GM23338 (cell line): ENCODE measurements at places on chromosomes 3 and 15. TPM values are rescaled to one million over a fixed set of nuclear protein-coding genes. Genes with fewer than 3 reads are reported as not detected.

DNA sequence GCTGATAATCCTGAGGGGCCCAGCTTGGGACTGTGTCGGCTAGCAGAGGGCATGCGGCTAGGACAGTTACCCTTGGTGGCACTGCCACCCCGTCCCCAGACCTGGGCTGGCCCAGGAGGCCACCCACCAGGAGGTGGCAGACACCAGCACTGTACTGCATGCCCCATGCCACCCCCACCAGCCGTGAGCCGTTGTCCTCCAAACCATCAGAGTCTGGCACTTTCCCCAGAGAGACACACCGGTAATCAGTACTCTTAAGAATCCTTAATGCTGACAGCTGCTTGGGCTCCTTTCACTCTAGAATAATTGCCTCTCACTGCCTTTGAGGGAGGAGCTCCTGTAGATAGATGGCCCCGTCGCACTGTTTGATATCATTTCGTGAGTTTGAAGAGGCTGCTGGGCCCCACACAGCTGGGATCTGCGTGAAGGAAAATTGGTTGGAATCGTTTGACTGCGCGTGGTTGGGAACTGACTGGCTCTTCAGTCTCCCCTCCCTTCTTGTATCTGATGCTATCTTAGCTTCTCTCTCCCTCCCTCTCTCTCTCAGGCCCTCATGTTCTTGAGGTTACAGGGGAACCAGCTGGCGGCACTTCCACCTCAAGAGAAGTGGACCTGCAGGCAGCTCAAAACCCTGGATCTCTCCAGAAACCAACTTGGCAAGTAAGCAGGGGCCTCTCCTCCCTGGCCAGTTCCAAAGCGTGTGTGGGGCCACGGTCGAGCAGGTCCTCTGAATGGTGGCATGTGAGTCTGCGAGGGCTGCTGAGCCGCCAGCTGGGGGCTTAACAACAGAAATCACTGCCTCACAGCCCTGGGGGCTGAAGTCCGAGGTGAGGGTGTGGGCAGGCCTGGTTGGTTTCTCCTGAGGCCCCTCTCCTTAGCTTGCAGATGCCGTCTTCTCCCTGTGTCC, 94.9 kb downstream of the LRRK1 start:
- DNase-seq, result no peak

DNA sequence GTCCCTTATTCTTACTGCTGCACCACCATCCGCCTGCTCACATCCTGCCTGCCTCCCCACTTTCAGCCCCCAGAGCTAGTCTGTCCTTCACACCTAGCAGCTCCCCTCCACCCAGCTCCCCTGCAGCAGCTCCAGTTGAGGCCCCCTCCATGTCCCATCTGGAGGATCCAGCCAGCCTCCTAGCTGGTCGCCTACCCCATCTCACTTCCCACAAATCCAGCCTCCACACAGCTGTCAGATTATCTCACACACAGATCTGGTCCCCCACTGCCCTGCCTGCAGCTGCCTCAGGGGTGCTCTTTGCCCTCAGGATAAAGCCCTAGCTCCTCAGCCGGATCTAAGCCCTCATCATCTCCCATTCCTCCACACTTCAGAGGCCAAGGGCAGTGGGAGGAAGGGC, 8.8 kb upstream of the SEMA7A start:
- no peak for DNase-seq

DNA sequence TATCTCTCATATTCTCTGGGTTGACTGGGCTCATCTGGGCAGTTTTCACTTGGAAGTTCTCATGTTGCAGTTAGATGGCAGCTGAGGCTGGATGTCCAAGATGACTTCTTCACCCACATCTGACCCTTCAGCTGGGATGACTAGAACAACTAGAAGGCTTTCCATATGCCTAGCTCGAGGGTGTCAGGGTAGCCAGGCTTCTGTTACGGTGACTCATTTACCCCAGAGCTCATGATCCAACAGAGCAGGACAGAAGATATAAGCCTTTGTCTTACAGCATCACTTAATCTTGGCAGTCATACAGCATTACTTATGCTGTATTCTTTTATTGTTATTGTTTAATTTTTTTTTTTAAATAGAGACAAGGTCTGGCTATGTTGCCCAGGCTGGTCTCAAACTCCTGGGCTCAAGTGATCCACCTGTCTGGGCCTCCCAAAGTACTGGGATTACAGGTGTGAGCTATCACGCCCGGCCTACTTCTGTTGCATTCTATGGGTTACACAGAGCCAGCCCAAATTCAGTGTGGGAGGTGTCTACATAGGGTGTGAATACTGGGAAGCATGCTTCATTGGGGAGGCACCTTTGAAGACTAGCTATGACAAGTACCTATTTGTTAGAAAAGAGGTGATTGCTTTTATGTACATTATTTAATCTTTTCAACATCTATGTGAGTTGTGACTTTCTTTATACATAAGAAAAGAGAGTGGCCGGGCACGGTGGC, 10.7 kb downstream of the HMCES start:
- no peak for DNase-seq

DNA sequence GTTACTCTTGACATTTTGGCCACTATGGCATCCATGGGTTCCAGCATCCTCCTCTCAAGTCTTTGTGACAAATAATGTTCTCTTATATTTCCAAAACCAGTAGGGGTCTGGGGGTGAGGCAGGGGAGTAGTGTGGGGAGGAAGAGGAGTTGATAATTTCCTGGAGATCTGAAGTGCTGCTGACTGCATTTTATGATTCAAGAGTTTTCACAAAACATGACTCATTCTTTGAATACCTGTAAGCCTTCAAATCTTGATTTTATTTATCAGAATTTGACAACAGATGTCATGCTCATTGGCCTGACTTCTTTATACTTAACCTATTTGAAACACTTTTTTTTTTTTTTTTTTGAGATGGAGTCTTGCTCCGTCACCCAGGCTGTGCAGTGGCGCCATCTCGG, 98.8 kb upstream of the PLXND1 start:
- DNase-seq, result no peak

- DNase-seq, result peak; percentile 24
Measured at GRCh38 chr3:129058441-129059200, 2.0 kb upstream of the GP9 start.

- no peak for DNase-seq
Measured at GRCh38 chr15:60960517-60960916, 268.6 kb downstream of the RORA start.

GRCh38 chr3:64039981-64040733, 16.9 kb upstream of the PSMD6 start:
- no peak for DNase-seq

GRCh38 chr3:55164876-55165275, 237.0 kb upstream of the LRTM1 start:
- DNase-seq, result no peak

- DNase-seq, result no peak
Measured at GRCh38 chr3:11465744-11466616, 177.7 kb downstream of the VGLL4 start.

DNA sequence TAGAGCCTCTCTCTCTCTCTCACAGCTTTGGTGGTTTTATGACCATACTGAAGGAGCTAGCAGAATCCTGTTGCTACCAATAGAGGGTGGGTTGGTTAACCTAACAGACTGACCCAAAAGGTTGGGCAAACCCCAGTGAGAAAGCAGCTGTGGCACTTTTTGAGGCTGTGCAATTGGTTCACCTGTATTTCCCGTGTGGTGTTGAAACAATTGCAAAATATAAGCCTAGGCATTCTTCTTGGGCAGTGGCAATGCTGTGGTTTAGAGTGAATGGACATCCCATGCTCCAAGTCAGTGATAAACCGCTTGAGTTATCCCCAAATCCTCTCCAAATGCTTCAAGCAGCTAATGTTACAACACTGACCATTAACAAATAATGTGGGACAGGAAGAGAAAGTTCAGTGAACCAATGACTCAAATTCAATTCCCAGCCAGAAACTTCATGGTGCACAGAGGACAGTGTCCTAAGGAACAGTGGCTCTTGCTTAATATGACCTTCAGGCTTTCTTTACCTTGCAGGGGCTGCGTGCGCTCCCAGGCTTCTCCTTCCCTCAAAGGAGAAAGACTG, 261.9 kb upstream of the ICE2 start:
- no peak for DNase-seq

GRCh38 chr3:64238971-64239667, 13.9 kb upstream of the PRICKLE2 start:
- peak; percentile 89 for DNase-seq

DNA sequence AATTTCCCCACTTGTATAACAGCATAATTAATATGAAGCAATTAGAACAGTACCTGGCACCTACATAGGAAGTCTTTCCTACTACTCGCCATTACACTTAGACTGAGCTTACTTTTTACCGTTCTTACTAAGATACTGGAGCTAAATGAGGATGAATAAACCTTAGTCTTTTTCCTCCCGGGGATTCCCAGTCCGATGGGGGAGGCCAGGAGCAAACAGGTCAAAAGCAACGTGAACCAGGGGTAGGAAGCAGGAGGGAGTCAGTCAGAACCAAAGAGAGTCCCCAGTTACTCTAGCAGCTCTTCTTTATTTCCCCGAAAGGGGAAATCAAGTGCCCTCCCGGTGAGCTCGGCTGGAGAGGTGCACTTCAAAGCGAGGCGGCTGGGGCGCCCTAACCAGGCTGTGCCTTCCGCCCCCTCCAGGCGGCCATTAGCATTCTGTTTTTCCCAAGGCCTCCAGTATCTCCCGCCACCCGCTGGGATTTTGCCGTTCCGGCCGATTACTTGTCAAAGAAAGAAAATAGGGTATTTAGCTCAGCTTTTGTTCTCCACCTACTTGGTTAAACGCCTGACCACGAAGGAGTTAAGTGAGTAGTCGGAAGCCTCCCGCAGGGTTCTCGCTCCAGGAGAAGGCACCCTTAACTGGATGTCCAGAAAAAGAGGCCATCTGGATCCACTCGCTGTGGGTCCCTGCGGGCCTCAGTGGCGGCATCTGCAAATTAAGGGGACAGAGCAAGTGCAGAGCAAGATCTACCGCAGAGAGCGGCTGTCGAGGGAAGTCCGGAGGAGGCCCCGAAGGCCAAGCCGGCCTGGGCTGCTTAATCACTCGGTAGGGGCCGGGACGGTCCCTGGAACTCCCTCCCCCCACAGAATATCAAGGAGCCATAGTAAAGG, 6.3 kb upstream of the EOMES start:
- DNase-seq, result peak; percentile 96

GRCh38 chr3:141059816-141060215, 8.7 kb downstream of the SPSB4 start:
- no peak for DNase-seq

- no peak for DNase-seq
Measured at GRCh38 chr3:25424614-25425013, 3.4 kb upstream of the RARB start.

- no peak for DNase-seq
Measured at GRCh38 chr3:145248928-145249327, 912.1 kb downstream of the PLOD2 start.

GRCh38 chr3:52403271-52403841, 41.5 kb downstream of the SEMA3G start:
- no peak for DNase-seq

DNA sequence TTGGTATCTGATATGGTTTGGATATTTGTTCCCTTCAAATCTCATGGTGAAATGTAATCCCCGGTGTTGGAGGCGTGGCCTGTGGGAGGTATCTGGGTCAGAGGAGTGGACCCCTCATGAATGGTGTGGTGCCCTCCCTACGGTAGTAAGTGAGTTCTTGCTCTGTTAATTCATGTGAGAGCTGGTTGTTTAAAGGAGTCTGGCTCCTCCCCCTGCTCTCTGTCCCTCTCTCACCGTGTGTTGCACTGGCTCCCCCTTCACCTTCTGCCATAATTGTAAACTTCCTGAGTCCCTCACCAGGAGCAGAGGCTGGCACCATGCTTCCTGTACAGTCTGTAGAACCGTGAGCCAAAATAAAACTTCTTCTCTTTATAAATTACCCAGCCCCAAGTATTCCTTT, 246.9 kb upstream of the AGTR1 start:
- peak; percentile 12 for DNase-seq

DNA sequence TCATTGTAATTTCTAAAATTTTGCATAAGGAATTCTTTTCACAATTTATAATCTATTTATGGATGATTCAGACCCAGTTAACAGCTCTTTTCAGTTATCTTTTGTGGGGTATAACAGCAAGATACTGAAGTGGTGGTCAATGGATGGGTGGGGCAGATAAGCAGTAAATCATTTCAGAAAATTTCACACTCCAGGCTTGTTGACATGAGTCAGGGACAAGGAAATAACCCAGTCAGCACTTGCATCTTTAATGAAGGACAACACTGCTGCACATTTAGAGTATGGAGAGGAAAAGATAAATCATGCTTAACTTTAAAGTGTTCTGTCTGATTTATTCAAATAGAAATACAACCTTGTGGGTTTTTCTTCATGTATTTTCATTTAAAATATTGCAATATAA, 181.6 kb downstream of the ROBO1 start:
- no peak for DNase-seq

DNA sequence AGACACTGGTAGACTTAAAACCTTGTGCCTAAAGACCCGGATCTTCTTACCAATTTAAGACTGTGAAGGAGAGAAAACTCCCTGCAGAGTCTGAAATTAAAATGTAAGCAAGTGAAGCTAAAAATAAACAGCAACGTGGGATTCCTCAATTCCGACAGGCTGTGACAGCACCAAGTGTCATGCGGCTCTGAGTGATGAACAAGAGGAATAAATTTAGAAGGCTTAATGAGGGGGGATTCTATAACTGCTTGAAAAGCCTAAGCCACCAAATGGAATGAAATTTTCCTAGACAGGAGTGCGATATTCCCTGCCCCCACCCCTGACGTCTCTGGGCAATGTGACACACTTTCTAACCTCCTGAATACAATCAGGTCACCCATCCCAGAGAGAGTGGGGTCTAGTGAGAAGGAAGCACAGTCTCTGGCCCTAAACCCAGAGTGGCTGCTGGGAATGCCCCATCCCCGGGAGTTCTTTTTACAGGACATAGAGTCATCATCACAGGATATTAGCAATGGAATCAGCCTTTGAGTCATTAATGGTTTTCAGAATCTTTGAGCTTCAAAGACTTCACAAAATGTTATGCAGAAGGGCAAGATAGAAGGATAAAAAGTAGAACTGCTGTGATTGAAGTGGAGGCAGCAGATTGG, 114.3 kb downstream of the EDEM1 start:
- DNase-seq, result no peak

GRCh38 chr3:39262846-39263245, 17.0 kb downstream of the CX3CR1 start:
- DNase-seq, result no peak

GRCh38 chr3:187296058-187296457, 4.5 kb upstream of the MASP1 start:
- DNase-seq, result no peak

- DNase-seq, result no peak
Measured at GRCh38 chr15:63523306-63523990, 19.1 kb downstream of the USP3 start.

- DNase-seq, result no peak
Measured at GRCh38 chr15:43749690-43750345, 3.6 kb downstream of the PDIA3 start.

SLC38A3 gene
- total RNA-seq, result 0.28 and 3.0 TPM in 2 replicates

WDR72 gene
- total RNA-seq, result 1.9 and 2.1 TPM in 2 replicates

EPM2AIP1 gene
- total RNA-seq, result 7.0 and 10.6 TPM in 2 replicates

CYP1A2 gene
- not detected in 2 replicates for total RNA-seq

UROC1 gene
- not detected in 2 replicates for total RNA-seq

CHRD gene
- total RNA-seq, result 0.66 and 1.1 TPM in 2 replicates

VIPR1 gene
- 13.9 and 19.3 TPM in 2 replicates for total RNA-seq

SHQ1 gene
- total RNA-seq, result 28.7 and 33.4 TPM in 2 replicates

ROPN1B gene
- total RNA-seq, result not detected in 2 replicates

TP63 gene
- not detected in 2 replicates for total RNA-seq
